Activated B cell treated with CpG ODN at 0.5 μM for 24 hours (primary cell): ENCODE measurements at places on chromosomes 7 and 10. TPM values are rescaled to one million over a fixed set of nuclear protein-coding genes. Genes with fewer than 3 reads are reported as not detected.

ITIH5 gene
- not detected in 2 replicates for total RNA-seq

PKD1L1 gene
- total RNA-seq, result 0.24 and 0.40 TPM in 2 replicates

ZNF680 gene
- total RNA-seq, result 17.1 and 22.0 TPM in 2 replicates

WDFY4 gene
- 480 and 488 TPM in 2 replicates for total RNA-seq

ENKUR gene
- not detected in 2 replicates for total RNA-seq

HOXA13 gene
- not detected in 2 replicates for total RNA-seq

CC2D2B gene
- total RNA-seq, result 1.2 and 2.0 TPM in 2 replicates

TAS2R3 gene
- total RNA-seq, result 2.8 and 3.3 TPM in 2 replicates

EGR2 gene
- 6.1 and 9.4 TPM in 2 replicates for total RNA-seq

GNGT1 gene
- total RNA-seq, result not detected in 2 replicates

SFTPD gene
- 0.29 TPM in 1 of 2 replicates, not detected in the other for total RNA-seq

NYAP1 gene
- total RNA-seq, result not detected in 2 replicates

SLC35B4 gene
- total RNA-seq, result 17.1 and 22.0 TPM in 2 replicates

DNA sequence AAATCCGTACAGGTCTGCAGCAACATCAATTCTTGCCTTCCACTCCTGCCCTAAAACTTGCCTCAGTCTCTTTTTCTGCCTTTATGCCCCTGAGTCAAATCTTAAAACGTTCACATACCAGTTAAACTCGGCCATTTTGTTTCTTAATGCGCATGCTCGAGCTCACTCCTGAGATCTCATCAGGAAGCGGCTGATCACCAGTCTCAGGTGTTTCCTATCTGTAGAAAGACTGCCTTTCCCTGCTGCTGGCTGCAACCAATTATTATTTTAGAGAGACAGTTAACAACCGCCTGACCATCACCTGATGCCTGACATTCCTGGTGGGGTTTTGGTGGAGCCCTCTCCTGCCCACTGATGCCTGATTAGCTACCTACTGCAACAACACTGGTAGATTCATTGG is 70.2 kb upstream of the TMEM140 start:
- no peaks in the 10 kb centered on the region for H3K4me1 ChIP-seq
- no peak overlapping the region for H3K4me3 ChIP-seq
- H3K27me3 ChIP-seq, result no peaks in the 10 kb centered on the region
- no peak overlapping the region for H3K27ac ChIP-seq

GRCh38 chr10:3671386-3671955 is 113.5 kb downstream of the KLF6 start:
- no peak overlapping the region for H3K4me3 ChIP-seq
- DNase-seq, result no peak
- peaks cover 22% of the 10 kb centered on the region for H3K4me1 ChIP-seq
- no peak overlapping the region for H3K27ac ChIP-seq
- peaks cover 10% of the 10 kb centered on the region for H3K27me3 ChIP-seq
- no peaks in the 10 kb centered on the region for H3K36me3 ChIP-seq

DNA sequence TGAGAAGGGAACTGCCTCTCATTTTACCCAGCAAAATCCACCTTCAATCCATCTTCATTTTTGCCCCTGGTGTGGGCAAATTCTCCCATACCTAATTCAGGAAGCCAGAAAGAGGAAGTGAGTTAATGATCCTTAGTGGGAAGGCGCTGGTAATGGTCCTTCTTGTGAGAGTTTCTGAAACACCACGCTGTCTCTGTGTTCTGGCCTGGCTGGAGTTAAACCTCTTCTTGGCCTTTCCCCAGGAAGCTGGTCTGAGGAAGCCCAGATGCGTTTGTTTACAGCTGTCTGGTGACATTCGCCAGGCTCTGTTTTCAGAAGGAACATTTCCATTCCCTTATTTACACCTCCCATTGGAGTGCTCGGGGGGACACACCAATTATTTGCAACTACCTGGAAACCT is 24.3 kb downstream of the HTRA1 start:
- H3K4me1 ChIP-seq, result no peaks in the 10 kb centered on the region
- no peak for DNase-seq
- H3K4me3 ChIP-seq, result no peak overlapping the region
- H3K27me3 ChIP-seq, result peaks cover 5% of the 10 kb centered on the region
- H3K36me3 ChIP-seq, result no peaks in the 10 kb centered on the region

DNA sequence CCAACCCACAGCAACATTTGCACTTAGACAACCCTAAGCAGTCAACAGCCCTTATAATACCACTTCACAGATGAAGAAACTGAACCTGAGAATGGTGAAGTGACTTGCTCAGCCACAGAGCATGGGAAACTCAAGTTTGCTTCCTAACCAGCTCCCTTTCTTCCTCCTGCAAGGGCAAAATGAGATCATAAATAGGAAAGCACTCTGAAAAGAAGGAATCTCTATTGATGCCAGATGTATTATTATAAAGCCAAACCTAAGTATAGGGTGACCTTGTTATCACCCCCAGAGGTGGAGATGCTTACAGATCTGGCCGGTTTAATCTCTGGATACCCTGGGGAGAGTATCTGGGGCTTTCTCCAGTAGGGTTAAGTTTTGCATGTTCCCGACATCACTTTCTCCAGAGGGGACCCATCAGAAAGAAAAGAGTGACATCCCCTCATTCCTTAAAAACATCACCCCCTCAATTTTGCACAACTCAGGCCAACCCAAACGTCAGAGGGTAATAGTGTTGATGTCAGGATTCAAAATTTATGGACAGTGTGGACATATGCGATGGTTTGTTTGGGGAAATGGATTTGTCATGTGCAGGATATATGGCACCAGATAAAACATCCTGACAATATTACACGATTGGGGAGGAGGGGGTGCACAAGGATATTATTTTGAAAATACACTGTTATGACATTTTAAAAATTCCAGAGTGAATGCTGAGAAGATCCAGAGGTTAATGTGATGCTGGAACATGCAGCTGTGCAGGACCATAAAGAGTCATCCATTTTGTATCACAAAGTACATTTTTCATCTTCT is 24.0 kb upstream of the XPNPEP1 start:
- no peak overlapping the region for H3K27ac ChIP-seq
- no peaks in the 10 kb centered on the region for H3K27me3 ChIP-seq
- DNase-seq, result no peak
- no peak overlapping the region for H3K4me3 ChIP-seq
- no peaks in the 10 kb centered on the region for H3K4me1 ChIP-seq
- no peaks in the 10 kb centered on the region for H3K36me3 ChIP-seq

GRCh38 chr7:101370836-101371235 is 8.2 kb downstream of the COL26A1 start:
- H3K4me3 ChIP-seq, result no peak overlapping the region
- H3K27me3 ChIP-seq, result peaks cover 23% of the 10 kb centered on the region
- no peaks in the 10 kb centered on the region for H3K36me3 ChIP-seq
- H3K4me1 ChIP-seq, result peaks cover 8% of the 10 kb centered on the region

DNA sequence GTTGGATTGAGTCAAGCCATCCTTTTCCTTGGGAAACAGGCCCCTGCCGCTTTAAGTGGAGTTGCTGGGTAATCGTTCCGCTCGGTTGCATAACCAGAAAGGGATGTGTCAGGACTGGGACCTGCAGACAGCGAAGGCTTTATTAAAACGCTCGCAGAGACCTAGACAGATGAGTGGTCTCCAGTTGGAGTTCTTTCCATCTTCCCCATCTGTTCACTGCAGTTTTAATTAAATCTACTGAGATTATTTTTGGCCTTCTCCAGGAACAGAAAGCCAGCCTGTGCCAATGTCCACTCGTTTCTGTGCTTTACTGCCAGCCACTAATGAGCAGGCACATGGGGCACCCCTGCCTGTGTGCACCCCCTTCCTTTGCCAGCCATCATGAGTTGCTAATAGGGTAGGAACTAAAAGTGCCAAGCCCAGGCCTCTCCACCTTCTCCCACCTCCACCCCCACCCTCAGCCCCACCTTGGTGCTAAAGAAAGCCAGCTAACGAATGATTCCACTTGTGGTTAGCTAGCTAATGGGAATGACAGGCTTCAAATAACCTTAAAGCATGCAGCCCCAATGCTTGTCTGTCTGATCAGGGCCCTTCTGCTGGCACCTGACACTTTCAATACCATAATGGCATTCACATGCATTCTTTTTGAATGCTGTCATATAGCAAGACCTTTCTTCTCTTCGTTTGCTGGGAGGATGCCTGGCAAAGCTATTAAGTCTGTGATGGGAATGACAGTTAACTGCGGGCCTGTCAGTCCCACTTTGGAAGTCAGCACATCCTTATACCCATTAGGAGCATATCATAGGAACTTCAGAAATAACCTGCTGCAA is 556.8 kb upstream of the GALNT17 start:
- H3K27ac ChIP-seq, result no peak overlapping the region
- H3K4me1 ChIP-seq, result no peaks in the 10 kb centered on the region
- H3K27me3 ChIP-seq, result no peaks in the 10 kb centered on the region
- DNase-seq, result no peak
- H3K4me3 ChIP-seq, result no peak overlapping the region

DNA sequence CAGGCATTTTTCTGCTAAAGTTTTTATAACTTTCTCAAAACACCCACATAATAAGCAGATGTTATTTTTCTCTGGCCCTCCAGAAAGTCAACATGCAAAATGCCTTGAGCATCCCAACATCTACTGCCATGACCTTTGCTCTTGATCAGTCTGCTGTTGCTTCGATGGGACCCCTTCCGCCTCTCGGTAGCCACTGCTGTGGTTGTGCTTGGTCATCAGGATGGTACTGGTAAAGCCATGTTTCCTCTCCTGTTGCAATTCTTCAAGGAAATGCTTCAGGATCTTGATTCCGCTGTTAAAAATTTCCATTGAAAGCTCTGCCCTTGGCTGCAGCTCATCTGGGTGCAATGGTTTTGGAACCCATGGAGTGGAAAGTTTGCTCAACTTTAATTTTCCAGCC is 533.0 kb downstream of the DNAJB6 start:
- no peak for DNase-seq
- no peak overlapping the region for H3K27ac ChIP-seq
- no peak overlapping the region for H3K4me3 ChIP-seq
- no peaks in the 10 kb centered on the region for H3K27me3 ChIP-seq
- H3K36me3 ChIP-seq, result no peaks in the 10 kb centered on the region

GRCh38 chr7:128961030-128961659 is 23.4 kb downstream of the IRF5 start:
- H3K27ac ChIP-seq, result peak overlapping the region; percentile 50
- peaks cover 43% of the 10 kb centered on the region for H3K4me1 ChIP-seq
- H3K4me3 ChIP-seq, result no peak overlapping the region

- no peak overlapping the region for H3K4me3 ChIP-seq
- no peak for DNase-seq
- no peaks in the 10 kb centered on the region for H3K36me3 ChIP-seq
- no peak overlapping the region for H3K27ac ChIP-seq
- H3K27me3 ChIP-seq, result no peaks in the 10 kb centered on the region
Measured at GRCh38 chr10:57638411-57638810, 629.3 kb downstream of the IPMK start.

GRCh38 chr7:101507791-101508252 is 121.3 kb downstream of the MYL10 start:
- no peak for DNase-seq
- peaks cover 41% of the 10 kb centered on the region for H3K4me1 ChIP-seq
- peak overlapping the region; percentile 37 for H3K4me3 ChIP-seq
- peaks cover 8% of the 10 kb centered on the region for H3K27me3 ChIP-seq
- H3K36me3 ChIP-seq, result no peaks in the 10 kb centered on the region

DNA sequence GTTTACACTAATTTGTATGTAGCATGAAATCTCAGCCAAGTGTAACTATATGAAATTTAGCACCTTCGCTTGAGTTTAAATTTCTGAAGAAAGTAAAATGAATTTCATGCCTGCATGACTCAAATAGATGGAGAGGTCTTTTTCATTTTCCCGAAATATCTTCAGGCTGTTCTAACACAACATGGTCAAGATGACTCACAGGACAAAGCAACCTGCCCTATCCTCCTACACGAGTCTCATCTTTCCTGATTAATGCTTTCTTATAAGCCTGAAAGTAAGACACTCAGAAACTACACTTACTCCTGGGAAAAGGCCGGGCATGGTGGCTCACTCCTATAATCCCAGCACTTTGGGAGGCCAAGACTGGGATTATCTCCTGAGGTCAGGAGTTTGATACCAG is 41.2 kb downstream of the CH25H start:
- peaks cover 9% of the 10 kb centered on the region for H3K27me3 ChIP-seq
- no peak overlapping the region for H3K4me3 ChIP-seq
- H3K27ac ChIP-seq, result no peak overlapping the region
- H3K36me3 ChIP-seq, result no peaks in the 10 kb centered on the region
- H3K4me1 ChIP-seq, result peaks cover 14% of the 10 kb centered on the region

- H3K36me3 ChIP-seq, result no peaks in the 10 kb centered on the region
- peaks cover 9% of the 10 kb centered on the region for H3K27me3 ChIP-seq
- H3K4me3 ChIP-seq, result no peak overlapping the region
- no peak for DNase-seq
- H3K4me1 ChIP-seq, result no peaks in the 10 kb centered on the region
Measured at GRCh38 chr7:133240302-133240701, 12.6 kb upstream of the EXOC4 start.

DNA sequence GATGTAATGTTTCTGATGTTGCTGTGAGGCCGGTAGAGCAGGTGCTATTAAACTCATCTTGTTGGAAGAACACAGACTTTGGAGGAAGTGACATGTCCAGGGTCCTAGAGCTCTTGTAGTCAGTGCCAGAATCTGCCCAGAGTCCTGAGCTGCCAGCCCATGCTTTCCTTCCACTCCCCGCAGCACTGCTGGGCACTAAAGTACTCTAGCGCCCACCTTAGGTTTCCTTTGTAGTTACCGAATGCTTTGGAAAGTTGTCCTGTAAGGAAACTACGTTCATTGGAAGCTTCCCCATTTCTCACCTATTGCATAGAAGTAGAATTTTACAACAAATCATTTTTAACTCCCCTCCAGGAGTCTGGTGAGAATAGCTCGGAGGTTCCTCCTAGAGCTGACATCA is 11.0 kb downstream of the ZNF862 start:
- H3K36me3 ChIP-seq, result peaks cover 12% of the 10 kb centered on the region
- H3K27me3 ChIP-seq, result no peaks in the 10 kb centered on the region
- H3K4me1 ChIP-seq, result peaks cover 15% of the 10 kb centered on the region
- no peak overlapping the region for H3K4me3 ChIP-seq
- H3K27ac ChIP-seq, result no peak overlapping the region

- H3K4me3 ChIP-seq, result no peak overlapping the region
- no peaks in the 10 kb centered on the region for H3K4me1 ChIP-seq
- H3K27ac ChIP-seq, result no peak overlapping the region
- peaks cover 1% of the 10 kb centered on the region for H3K27me3 ChIP-seq
- H3K36me3 ChIP-seq, result no peaks in the 10 kb centered on the region
Measured at GRCh38 chr10:18079665-18080295, 60.4 kb upstream of the CACNB2 start.

GRCh38 chr10:20181434-20181833 is 365.2 kb downstream of the PLXDC2 start:
- no peak overlapping the region for H3K4me3 ChIP-seq
- no peak overlapping the region for H3K27ac ChIP-seq
- no peaks in the 10 kb centered on the region for H3K36me3 ChIP-seq
- DNase-seq, result no peak
- no peaks in the 10 kb centered on the region for H3K27me3 ChIP-seq

DNA sequence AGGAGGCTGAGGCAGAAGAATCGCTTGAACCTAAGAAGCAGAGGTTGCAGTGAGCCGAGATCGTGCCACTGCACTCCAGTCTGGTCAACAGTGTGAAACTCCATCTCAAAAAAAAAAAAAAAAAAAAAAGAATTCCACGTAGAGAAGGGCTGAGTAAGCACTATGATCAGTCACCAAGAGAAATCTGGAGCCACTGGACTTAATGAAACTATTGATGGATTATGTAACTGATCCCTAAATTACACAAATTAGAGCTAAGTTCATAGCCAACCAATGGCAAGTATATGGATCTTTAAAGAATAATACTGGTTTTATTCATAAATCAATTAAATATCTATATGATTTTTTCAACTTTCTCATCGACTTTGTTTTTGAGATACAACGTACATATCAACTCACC is 72.2 kb upstream of the ABLIM1 start:
- DNase-seq, result no peak
- H3K27me3 ChIP-seq, result peaks cover 4% of the 10 kb centered on the region
- no peaks in the 10 kb centered on the region for H3K36me3 ChIP-seq
- no peaks in the 10 kb centered on the region for H3K4me1 ChIP-seq
- H3K27ac ChIP-seq, result no peak overlapping the region
